ENCODE measurements at places on chromosomes 11 and 22.

- no peak for DNase-seq
These were observed 5.1 kb upstream of the ENDOD1 start for GRCh38 chr11:95084509-95084908.

DNA sequence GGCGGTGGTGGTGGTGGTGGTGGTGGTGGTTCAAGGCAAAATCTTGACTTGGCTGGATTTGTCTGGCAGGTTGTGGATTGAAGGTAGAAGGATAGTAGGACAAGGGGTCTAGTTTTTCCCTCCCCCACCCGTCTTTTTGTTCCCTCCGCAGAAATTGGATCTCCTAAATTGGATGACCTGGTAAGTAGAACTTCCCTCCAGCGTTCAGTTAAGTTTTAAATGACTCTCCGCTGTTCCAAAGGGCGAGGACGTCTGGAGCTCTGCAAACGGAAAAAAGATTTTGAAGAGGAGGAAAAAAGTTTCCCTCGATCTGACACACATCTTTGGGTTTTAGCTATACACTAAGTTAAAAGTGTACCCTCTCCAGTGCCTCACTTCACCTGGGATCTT, 422 bp upstream of the LGR4 start:
- no peak for DNase-seq

GRCh38 chr11:91086028-91086427, 863.2 kb upstream of the CHORDC1 start:
- no peak for DNase-seq

- no peak for DNase-seq
These were observed 5.8 kb upstream of the ZNF74 start for GRCh38 chr22:20388200-20388599.

- no peak for DNase-seq
These were observed 4.4 kb downstream of the TP53I11 start for GRCh38 chr11:44946263-44946662.

DNA sequence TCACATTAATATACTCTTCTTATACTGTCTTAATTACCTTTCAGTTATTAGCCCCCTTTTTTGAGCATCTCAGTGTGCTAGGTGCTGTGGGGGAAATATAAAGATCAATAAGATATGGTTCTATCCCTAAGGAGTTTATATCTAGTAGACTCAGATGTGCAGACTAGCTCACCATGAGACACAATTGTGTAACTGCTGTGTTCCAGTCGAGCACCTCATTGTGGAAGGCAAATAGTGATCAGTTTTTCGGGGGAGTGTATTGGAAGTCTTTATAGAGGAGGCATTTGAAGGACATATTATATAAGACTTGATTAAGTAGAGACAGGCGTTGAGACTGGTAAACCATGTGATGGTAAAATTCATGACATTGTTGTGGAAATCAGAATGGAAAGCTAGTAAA, 11.8 kb downstream of the PDE3B start:
- DNase-seq = no peak

- DNase-seq = no peak
These were observed 40.4 kb upstream of the AMPD3 start for GRCh38 chr11:10414659-10415058.

DNA sequence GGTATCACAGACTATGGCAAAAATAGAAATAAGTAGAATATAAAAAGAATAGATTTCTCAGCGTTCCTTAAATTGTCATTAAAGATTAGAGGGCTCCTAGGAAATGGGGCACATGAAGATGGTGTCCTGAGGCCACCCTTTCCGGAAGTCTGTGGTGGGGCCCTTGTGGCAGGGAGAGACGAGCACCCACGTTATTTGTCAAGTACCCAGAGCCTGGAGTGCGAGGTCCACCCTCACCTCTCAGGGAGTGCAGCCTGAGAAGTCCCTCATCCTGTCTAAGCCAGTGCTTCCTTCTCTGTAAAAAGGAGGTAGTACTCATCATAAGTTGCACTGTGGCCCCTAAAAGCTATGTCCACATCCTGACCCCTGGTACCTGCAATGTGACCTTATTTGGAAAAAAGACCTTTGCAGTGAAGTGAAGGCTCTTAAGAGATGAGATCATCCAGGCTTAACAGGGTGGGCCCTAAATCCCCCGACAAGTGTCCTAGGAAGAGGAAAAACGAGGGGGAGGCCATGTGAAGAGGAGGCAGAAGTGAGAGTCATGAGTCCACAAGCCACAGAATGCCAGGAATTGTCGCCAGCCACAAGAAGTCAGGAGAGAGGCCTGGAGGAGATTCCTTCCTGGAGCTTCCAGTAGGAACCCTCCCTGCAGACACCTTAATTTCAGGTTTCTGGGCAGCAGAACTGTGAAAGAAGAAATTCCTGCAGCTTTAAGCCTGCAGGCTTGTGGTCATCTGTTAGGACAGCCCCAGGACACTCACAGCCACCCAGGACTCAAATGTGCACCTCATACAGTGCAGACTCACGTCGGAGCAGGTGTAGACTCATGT, 76.8 kb upstream of the CCND1 start:
- no peak for DNase-seq

GRCh38 chr11:134376150-134376921, 35.7 kb downstream of the B3GAT1 start:
- no peak for DNase-seq

DNA sequence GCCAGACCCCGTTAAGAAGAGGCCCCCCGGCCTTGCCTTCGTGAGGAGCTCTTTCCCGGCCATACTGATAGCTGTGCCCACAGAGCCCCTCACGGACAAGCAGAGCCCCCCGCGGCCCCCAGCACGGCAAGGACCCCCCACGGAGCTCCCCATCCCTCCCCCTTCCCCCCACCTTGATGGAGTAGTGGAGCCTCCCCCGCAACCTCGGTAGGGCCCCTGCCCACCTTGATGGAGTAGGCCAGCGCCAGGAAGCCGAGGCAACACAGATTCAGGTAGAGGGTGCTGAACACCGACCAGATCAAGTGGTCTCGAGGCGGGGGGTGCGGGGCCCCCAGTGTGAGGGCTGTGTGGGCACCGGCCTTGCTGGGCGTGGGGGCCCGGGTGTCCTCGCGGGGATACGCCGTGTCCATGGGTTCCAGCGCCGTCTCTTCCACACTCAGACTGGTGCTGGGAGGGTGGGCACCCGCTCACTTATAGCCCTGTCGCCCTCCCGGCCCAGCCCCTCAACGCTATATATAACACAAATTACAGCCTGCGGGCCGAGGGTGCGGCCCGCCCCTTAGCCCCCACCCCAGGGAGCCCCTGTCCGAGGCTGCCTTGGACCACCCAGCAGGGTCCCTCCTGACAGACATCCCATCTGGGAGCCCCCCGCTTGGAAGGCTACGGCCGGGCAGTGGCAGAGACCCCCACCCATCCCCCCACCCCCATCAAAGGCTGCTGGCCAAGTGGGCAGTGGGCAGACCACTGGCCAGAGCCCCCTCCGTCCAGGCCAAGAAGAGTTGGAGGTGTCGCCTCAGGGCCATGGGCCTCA, at the start of gene IFITM5:
IFITM5 (minus strand) TSS at position 446 of the 811 bp plus-strand sequence; CDS start at position 410, 36 bp downstream.
- DNase-seq = no peak

- no peak for DNase-seq
These were observed 257.7 kb upstream of the CCDC90B start for GRCh38 chr11:83543706-83544439.

- DNase-seq = no peak
These were observed 95.5 kb upstream of the AMOTL1 start for GRCh38 chr11:94672636-94673035.

- no peak for DNase-seq
These were observed 388 bp downstream of the HINFP start for GRCh38 chr11:119121811-119122124.

- no peak for DNase-seq
These were observed 1450.5 kb downstream of the BRD1 start for GRCh38 chr22:48376936-48377712.

- peak; percentile 72 for DNase-seq
These were observed 24.6 kb upstream of the WNT7B start for GRCh38 chr22:46001426-46002106.

GRCh38 chr11:97622795-97623194, 1233.0 kb downstream of the JRKL start:
- DNase-seq = no peak

- no peak for DNase-seq
These were observed 30.3 kb upstream of the FBLN1 start for GRCh38 chr22:45472426-45472825.

- no peak for DNase-seq
These were observed 2.2 kb downstream of the TMEM132A start for GRCh38 chr11:60926500-60926899.

DNA sequence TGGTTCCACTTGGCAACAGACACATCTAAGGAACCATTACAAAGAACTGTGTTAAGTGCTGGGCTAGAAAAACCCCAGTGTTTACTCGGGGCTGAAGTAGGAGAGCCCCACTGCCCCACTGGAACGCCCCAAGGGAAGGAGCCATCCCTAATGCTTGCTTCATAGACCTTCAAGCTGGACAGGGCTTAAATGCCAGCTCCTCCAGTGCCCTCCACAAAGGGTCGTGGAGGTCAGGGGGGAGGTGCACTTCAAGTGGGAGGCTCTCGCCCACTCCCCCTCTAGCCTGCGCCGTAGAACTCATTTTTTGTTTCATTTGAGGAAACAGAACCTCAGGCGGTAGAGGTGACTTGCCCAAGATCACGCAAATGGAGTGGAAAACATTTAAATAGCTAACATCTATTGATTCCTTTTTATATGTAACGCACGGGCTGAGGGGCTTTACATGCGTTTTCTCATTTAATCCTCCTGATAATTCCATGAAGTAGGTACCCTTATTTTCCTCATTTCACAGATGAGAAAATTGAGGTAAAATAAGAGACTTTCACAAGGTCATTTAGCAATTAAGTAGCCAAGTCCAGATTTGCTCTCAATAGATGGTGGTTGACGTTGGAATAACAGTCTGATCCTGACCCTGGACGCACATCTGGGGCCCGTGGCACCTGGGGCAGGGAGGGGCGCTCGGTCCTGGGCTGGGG, 545 bp upstream of the ZDHHC13 start:
- no peak for DNase-seq

- no peak for DNase-seq
These were observed 257.2 kb downstream of the ETS1 start for GRCh38 chr11:128330203-128330602.

GRCh38 chr11:59542142-59542810, 30.9 kb downstream of the OR4D9 start:
- DNase-seq = no peak
